Lower lobe of right lung (tissue), 2 donors: ENCODE measurements at places on chromosomes 2 and 18.

- DNase-seq: no peak
These were observed 34.9 kb downstream of the RAB10 start for GRCh38 chr2:26068602-26069298.

DNA sequence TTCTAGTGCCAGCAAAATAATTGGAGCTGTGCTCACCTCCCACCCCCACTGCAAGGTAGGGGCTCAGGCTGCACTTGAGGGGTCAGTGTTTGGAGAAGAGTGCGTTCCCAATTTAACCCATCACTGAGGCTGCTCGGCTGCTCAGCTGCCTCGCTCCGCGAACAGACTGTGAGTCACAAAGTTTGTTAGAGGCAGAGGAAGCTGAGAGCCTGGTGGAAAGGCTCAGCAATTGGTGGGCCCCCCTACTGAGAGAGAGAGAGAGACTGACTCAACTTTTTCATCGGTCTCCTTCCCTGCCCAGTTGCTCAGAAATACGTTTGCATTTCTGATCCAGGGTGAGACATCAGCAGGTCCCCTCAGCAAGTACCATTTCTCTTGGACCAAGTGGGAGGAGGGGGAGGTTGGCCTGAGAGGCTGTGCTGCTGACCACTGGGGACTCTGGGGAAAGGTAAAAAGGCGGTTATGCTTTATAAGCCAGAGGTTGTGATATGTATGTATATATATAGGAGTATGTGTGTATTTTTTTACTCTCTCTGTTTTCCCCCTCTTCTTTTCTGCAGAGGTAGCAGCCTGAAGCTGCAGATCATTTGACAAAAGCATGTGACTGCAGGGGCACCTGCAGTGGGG, 1.5 kb downstream of the EFR3B start:
- DNase-seq: no peak

DNA sequence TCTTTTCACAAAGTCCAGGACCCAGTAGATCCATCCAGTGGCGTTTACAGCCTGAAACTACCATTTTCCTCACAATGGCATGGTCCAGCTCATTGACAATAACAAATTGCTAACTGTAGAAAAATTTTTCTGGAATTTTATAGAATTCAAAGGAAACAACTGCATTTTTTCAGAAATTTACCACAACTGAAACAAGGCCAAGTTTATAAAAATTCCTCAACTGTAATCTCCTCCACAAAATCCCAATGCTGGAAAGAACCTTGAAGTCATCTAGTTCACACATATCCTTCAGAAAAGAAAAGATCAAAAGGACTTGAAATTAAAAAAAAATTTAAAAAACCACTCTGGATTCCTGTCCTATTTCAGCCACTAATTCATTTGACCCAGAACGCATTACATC, 226.0 kb upstream of the CTAGE1 start:
- DNase-seq: no peak

DNA sequence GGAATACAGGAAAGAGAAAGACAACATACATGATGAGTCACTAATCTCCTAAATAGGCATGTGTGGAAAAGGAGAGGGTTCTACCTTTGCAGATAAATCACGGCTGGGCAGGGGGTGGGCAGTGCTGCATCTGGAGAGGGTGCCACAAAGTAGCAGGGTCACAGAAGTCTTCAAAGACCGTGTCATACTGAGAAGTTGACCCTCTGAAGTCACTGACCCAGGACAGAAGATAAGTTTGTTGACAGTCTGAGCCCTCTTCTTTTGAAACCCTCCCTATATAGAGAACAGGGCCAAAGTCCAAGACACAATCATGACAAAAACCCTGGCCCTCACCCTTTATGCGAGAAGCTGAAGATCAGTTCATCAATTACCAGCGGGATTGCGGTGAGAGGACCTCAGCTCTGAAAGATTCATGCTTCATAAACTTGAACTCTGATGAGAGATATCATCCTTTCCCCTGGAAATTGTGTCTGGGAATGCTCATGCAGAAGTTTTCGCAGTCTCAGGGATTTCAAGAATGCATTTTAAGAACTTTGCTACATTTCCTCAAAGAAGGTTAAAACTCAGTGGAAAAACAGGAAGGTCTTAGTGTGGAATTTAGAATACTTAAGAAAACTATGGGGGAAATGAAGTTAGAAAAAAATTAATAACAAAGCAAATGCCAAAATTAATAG, 129.5 kb downstream of the FAM124B start:
- no peak for DNase-seq

- DNase-seq: no peak
These were observed 24.1 kb downstream of the SANBR start for GRCh38 chr2:61089797-61090196.

DNA sequence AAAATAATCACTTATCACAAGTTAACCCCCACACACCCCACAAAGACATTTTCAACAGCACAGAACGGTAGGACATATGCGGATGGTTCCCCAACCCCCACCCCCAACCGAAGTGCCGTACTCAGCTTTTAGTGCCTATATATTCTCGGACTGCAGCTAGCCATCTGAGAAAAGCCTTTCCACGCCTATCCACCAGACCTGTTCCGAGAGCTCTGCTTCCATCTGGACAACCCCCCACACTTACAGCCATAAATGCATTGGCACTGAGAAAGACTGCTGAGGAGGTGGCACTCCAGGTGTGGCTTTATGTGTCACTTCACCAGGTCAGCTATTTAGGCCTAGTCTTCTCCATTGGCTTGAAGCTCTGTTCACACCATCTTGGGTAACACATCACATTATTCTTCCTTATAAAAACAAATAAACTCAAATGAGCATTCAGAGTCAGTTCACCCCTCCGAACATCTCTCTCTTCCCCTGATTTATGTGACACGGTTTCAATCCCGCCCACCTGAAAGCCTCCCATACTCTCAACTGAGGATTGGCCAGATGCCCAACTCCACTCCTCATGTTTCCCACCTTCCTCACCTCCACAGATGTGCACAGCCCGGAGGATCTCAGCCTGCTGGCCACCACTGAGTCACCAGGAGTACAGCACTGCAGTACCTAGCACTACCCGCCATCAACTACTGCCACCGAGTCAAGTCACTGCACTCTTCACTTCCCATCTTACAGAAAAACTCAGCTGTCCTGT, 127.4 kb downstream of the CACNB4 start:
- no peak for DNase-seq

DNA sequence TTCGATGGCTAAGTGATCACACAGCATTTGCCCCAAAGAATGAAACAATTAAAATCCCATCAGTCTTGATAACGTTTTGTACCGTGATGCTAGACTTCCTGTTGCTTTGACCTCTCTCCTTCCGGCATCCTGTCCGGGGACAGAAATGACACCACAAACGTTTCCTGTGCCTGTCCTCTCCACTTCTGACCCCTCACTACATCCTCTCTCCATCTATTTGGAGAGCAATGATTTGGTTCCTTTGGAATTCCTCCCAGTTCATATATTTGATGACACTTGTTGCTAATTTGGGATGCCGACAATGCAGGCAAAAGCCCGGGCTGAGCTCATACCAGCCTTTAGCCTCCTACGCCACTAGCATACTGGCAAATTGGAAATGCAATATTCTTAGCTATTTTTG, 151.2 kb upstream of the CCDC68 start:
- DNase-seq: no peak

GRCh38 chr2:100903534-100904258, 83.8 kb downstream of the NPAS2 start:
- DNase-seq: no peak

GRCh38 chr2:126558029-126558428, 97.9 kb upstream of the GYPC start:
- DNase-seq: no peak

DNA sequence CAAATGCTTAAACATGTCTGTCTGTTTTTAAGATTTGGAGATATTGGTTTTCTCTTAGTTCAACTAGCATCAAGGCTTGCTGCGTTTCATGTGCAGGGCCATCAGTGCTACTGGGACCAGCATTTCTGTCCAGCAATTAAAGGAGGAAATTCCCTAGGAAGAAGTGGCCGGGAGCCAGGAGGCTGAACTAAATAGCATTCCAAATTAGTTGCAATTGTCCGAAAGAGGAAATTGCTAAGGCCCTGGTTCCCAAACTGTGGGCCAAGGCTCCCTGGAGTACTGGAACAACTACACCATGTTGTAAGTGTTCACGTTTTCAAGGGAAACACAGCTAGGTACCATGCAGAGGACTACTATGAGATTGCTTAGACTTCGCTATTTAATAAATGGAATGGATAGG, 257.9 kb downstream of the PTPRM start:
- DNase-seq: no peak

DNA sequence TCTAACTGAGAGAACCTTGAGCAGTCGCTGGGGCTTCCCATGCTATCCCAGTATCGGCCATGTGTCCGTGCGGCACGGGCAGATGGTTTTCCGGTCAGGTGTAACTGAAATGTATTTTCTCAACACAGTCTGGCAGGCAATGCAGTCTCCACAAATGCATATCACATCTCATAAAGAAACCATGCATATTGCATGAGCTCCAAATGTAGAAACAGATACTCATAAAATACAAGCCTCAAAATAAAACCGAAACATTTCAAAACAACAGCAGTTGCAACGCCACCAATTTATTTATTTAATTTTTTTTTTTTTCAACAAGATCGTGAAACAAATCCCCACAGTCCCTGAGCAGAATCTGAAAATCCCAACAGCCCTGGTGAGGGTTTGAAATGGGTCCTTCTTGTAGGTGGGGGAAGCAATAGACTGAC, 299.4 kb downstream of the LPIN1 start:
- no peak for DNase-seq

GRCh38 chr18:36191711-36192110, 4.4 kb downstream of the MOCOS start:
- DNase-seq: no peak

DNA sequence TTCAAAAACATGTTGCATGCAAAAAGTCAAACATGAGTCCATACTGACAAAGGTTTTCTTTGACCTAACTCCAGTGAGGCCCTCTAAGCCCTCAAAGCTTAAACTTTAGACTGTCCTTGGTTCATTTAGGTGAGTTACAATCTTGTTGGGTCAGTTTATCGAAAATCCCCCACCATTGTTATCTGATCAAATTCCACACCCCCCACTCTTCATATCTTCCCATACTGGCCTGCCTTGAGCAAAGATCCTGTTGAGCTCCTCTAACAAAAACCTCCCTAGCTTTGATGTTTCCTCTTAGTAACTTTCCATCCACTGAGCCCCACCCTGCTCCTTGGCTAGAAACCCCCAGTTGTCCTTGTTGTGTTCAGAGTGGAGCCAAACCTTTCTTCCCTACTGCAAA, 193.7 kb downstream of the ARHGAP28 start:
- no peak for DNase-seq

GRCh38 chr18:63320975-63321265, 1.4 kb upstream of the BCL2 start:
- DNase-seq: no peak

- no peak for DNase-seq
These were observed 182.9 kb downstream of the DYM start for GRCh38 chr18:49277395-49278036.

- DNase-seq: no peak
These were observed 956.3 kb downstream of the SLC4A3 start for GRCh38 chr2:220583725-220584124.

DNA sequence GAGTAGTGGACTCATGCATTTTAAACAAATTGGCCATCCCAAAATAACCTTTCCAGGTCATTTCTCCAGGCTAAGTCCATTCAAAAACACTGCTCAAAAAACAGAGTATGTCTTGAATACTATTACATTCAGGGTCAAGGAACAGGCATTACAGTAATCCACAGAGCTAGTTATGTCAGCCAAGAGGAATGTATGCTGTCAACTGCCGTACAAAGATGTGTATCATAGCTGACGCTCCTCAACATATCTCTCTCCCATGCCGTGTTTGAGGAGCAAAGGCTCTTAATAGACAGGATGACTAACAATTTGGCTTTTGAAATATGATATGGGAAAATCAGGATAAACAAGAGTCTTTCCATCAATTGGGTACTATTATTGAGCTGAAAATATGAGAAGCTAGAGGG, 68.8 kb upstream of the KCTD1 start:
- DNase-seq: no peak

GRCh38 chr2:1375794-1376193, 37.5 kb upstream of the TPO start:
- no peak for DNase-seq

DNA sequence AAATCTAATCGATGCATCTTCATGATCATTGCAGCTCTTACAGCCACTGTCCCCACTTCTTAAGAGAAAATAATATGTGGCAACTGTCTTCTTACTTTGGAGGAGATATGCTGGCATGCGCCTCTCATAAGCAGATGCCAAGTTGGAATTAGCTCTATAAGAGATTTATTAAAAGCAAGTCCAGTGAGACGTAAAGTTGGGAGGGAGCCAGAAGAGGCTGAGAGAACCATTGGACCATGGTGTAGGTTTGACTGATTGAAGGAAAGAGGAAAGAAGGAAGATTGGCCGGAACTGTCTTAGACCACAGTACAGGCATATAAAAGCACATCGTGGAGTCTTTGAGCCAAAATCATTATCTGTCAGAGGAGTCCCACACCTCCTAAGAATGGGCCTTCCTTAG, 265.7 kb upstream of the ZC3H15 start:
- DNase-seq: no peak
